ENCODE measurements at places on chromosomes 3 and 15. TPM values are rescaled to one million over a fixed set of nuclear protein-coding genes. Genes with fewer than 3 reads are reported as not detected.

- H3K27ac ChIP-seq = no peak overlapping the region
- H3K36me3 ChIP-seq = no peaks in the 10 kb centered on the region
- peak; percentile 90 for DNase-seq
- no peaks in the 10 kb centered on the region for H3K27me3 ChIP-seq
These were observed 417.7 kb upstream of the TBL1XR1 start for GRCh38 chr3:177615015-177615414.

DNA sequence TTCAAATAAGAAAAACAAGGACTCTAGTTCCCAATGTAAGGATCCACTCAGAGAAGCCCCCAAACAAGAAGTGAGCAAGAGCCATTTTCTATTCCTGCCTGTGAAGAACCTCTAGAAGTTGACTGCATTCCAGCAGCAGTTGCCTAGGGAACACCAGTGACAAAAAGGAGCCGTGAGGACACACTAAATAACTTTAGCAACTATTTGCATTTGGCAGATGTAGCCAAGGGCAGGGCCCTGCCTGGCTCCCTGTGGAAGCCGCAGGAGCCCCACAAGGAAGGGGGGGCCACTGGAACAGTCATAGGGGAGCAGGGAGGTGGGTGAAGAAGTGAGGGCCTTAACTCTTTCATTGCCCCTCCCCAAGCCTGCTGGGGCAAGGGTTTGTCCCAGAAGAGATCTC, 470.2 kb upstream of the PROK2 start:
- no peak overlapping the region for H3K27ac ChIP-seq
- no peak for DNase-seq
- peaks cover 45% of the 10 kb centered on the region for H3K27me3 ChIP-seq
- no peaks in the 10 kb centered on the region for H3K4me1 ChIP-seq
- no peaks in the 10 kb centered on the region for H3K36me3 ChIP-seq
- no peak overlapping the region for H3K4me3 ChIP-seq

- H3K27me3 ChIP-seq = no peaks in the 10 kb centered on the region
- H3K4me3 ChIP-seq = no peak overlapping the region
- no peaks in the 10 kb centered on the region for H3K36me3 ChIP-seq
- no peak for DNase-seq
- no peak overlapping the region for H3K27ac ChIP-seq
These were observed 25.8 kb downstream of the TMEM45A start for GRCh38 chr3:100518244-100518643.

- peak overlapping the region; percentile 98 for H3K4me3 ChIP-seq
- H3K36me3 ChIP-seq = no peaks in the 10 kb centered on the region
- H3K4me1 ChIP-seq = peaks cover 45% of the 10 kb centered on the region
- peak; percentile 89 for DNase-seq
- peak overlapping the region; percentile 94 for H3K27ac ChIP-seq
- no peaks in the 10 kb centered on the region for H3K27me3 ChIP-seq
These were observed 710 bp downstream of the TJP1 start for GRCh38 chr15:29821416-29822099.

GRCh38 chr3:51999846-52000245, 4.2 kb upstream of the RPL29 start:
- H3K36me3 ChIP-seq = no peaks in the 10 kb centered on the region
- H3K27me3 ChIP-seq = no peaks in the 10 kb centered on the region
- H3K4me3 ChIP-seq = no peak overlapping the region
- no peak for DNase-seq
- H3K27ac ChIP-seq = no peak overlapping the region
- H3K4me1 ChIP-seq = peaks cover 9% of the 10 kb centered on the region

GRCh38 chr3:69079269-69080159, 651 bp downstream of the UBA3 start:
- no peaks in the 10 kb centered on the region for H3K27me3 ChIP-seq
- peak overlapping the region; percentile 44 for H3K4me3 ChIP-seq
- DNase-seq = peak; percentile 38
- peaks cover 2% of the 10 kb centered on the region for H3K36me3 ChIP-seq

DNA sequence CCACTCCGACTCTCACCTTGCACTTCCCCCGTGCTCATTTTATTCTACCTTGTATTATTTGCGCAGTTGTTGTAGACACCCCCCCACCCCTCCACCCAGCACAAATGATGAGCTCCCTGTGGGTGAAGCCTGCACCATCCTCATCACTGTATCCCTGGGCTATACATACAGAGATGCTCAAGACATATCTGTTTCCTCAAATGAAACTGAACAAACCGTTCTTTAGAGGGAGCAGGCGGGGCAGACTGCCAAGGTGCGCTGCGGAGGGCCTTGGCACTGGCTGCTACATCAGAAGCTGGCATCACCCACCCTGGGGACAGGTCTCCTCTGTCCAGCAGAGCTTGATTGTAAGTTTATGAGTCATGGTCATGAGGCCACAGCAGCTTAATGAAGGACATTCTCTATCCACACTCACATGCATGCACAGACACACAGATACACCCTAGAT, 29.0 kb downstream of the ADCY5 start:
- no peaks in the 10 kb centered on the region for H3K36me3 ChIP-seq
- H3K4me1 ChIP-seq = no peaks in the 10 kb centered on the region
- no peak overlapping the region for H3K4me3 ChIP-seq
- H3K27ac ChIP-seq = no peak overlapping the region

GRCh38 chr3:86723433-86723832, 267.5 kb downstream of the VGLL3 start:
- H3K27me3 ChIP-seq = no peaks in the 10 kb centered on the region
- H3K27ac ChIP-seq = no peak overlapping the region
- no peak overlapping the region for H3K4me3 ChIP-seq

DNA sequence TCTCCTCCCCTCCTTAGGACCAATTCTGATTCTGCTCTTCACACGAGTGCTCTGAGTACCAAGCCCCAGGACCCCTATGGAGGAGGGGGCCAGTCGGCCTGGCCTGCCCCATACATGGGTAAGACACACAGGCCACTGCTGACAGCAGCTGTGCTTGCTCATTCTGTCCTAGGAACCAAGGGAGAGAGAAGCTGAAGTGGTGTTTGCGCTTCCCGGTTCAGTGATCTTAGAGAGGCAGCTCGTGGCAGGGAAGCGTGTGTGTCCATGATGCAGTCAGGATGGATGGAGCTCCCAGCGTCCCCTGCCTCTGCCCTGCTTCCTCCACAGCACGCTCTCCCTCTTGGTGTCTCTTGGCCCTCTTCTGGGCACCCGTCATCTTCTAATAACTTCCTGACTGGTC, 77.6 kb downstream of the CRTC3 start:
- H3K4me1 ChIP-seq = no peaks in the 10 kb centered on the region
- no peak for DNase-seq
- H3K4me3 ChIP-seq = no peak overlapping the region
- H3K27ac ChIP-seq = no peak overlapping the region
- H3K27me3 ChIP-seq = no peaks in the 10 kb centered on the region

- no peaks in the 10 kb centered on the region for H3K36me3 ChIP-seq
- no peak for DNase-seq
- no peak overlapping the region for H3K27ac ChIP-seq
- H3K27me3 ChIP-seq = no peaks in the 10 kb centered on the region
- no peaks in the 10 kb centered on the region for H3K4me1 ChIP-seq
These were observed 41.3 kb downstream of the GOLGA8S start for GRCh38 chr15:23395832-23396231.

GRCh38 chr15:45521596-45522327, 793 bp downstream of the SLC30A4 start:
- H3K27me3 ChIP-seq = no peaks in the 10 kb centered on the region
- no peaks in the 10 kb centered on the region for H3K36me3 ChIP-seq
- peak; percentile 33 for DNase-seq
- H3K4me1 ChIP-seq = peaks cover 9% of the 10 kb centered on the region

- no peaks in the 10 kb centered on the region for H3K36me3 ChIP-seq
- H3K4me3 ChIP-seq = no peak overlapping the region
- no peak overlapping the region for H3K27ac ChIP-seq
- no peaks in the 10 kb centered on the region for H3K4me1 ChIP-seq
- H3K27me3 ChIP-seq = no peaks in the 10 kb centered on the region
- no peak for DNase-seq
These were observed 195.4 kb upstream of the WNT5A start for GRCh38 chr3:55682461-55682860.

GRCh38 chr15:51878446-51879386, 49.3 kb downstream of the TMOD3 start:
- H3K36me3 ChIP-seq = no peaks in the 10 kb centered on the region
- peak; percentile 98 for DNase-seq
- no peak overlapping the region for H3K4me3 ChIP-seq
- H3K27ac ChIP-seq = peak overlapping the region; percentile 93
- peaks cover 43% of the 10 kb centered on the region for H3K4me1 ChIP-seq

DNA sequence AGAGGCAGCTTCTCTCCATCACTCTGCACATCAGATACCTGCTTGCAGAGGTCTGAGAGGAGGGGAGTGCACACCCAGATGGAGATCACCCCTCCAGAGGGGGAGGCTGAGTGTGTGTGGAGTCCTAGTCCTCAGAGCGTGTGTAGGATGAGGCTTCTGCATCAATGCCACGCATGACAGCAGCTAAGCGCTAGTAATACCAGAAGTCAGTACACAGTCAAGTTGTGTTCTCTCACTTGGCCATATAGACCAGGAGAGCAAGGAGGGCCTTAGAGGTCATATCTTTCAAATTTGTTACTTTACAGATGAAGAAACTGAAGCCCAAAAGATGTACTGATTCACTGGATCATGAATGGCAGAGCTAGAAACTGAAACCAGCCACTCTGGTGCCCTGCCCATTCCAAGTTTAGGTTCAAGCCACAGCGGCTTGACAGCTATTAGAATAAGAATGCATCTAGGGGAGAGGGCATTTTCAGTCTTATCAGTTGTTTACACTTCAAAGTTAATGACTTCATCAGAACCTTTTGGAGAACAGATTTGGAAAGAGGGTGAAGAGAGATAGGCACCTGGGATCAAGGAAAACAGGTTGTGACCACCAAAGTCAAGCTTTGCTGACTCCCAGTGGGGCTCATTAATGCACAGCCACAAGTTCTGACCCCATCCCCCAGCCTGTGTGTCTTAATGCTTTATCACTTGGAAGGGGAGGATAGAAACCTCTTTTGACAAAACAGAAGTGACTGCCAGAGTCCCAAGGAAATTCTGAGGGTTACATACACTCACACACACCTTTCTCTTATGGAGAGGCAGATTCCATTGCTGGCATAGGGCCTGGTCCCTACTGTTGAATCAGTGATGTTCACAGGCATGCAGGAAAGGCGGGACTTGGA, 310.3 kb downstream of the CHST2 start:
- no peak for DNase-seq
- H3K36me3 ChIP-seq = no peaks in the 10 kb centered on the region
- no peak overlapping the region for H3K4me3 ChIP-seq
- H3K27ac ChIP-seq = no peak overlapping the region
- H3K27me3 ChIP-seq = no peaks in the 10 kb centered on the region

DNA sequence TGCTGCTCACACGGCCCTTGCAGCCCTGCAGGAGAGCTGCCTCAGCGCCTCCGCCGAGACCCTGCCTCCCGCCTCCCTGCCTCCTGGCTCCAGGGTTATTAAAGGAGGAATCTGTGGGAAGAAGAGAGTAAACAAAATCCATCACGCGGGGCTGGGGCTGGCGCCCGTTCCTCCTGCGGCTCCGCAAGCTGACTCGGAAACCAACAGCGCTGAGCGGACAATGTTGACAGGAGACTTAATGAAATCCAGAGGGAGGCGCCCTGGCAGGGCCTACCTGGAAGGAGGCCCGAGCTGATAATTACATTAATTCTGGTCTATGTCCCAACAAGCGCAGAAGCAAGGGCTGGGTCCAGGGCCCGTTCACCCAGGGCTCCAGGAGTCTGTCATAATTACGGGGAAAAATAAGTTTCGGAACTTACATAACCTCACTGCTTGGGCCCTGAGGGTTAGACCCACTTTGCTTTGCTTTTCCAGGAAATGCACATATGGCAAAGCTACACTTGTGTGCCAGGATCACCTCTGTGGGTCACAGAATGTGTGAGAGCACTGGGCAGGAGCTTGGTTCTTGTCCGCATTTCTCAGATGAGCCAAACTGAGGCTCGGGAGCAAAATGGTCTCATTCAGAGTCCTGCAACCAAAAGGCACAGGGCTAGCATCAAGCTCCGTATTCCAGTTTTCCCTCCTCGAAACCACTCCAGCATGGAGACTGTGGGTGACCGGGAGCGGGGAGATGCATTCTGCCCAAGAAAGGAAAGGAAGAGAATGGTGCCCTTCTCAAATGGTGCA, 43.8 kb upstream of the SLC6A6 start:
- H3K4me1 ChIP-seq = no peaks in the 10 kb centered on the region
- no peak overlapping the region for H3K27ac ChIP-seq
- H3K27me3 ChIP-seq = no peaks in the 10 kb centered on the region
- H3K36me3 ChIP-seq = no peaks in the 10 kb centered on the region

DNA sequence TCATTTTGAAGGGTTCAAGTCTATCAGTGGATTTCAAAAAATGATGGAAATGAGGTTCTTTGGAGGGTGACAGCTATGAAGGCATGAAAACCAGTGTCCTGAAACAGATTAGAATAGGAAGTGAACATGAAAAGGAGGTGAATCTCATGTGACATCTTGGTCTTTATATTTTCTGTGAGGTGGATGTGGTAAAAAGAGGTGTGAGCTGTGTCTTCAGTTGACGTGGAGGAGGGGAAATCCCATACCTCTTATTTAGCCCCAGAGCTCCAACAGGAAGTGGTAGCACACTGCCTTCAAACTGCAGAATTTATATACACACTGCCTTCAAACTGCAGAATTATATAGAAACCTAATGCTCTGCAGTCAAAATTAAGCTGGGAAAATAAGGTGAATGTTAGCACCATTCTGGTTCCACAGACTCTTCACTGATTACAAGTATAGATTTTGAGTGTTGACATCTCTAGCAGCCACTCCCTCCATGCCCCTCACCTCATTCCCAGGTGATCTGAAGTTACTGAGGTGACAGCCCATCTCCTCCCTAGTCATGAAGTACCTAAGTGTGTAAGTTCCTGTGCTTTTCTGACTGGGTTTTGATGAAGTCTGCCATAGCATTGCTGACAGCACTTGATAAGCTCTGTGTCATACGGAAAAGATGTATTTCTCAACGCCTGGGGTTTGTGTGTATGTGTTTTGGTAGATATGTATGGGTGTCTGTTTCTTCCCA, 2.7 kb downstream of the RAB8B start:
- no peaks in the 10 kb centered on the region for H3K36me3 ChIP-seq
- no peak overlapping the region for H3K27ac ChIP-seq
- H3K4me1 ChIP-seq = peaks cover 34% of the 10 kb centered on the region
- DNase-seq = no peak
- no peaks in the 10 kb centered on the region for H3K27me3 ChIP-seq
- no peak overlapping the region for H3K4me3 ChIP-seq

DNA sequence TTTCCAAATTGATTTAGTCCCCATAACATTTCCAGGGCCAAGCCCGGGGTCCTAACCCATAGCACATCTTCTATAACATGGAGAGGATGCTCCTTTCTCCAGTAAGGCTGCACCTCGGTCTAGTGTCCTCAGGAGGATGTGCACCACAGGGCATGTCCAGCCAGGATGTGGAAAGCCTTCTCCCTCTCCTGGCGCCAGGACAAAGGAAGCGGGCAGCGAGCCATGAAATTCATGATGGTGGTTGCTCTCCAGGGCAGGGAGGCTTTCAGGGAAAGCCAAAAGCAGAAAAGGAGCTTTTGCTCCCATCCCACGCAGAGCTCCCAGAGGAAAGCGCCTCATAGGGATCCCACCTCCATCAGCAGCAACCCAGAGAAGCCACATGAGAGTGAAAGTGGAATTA, 220.0 kb downstream of the ADAMTSL3 start:
- no peak overlapping the region for H3K4me3 ChIP-seq
- H3K36me3 ChIP-seq = no peaks in the 10 kb centered on the region
- H3K4me1 ChIP-seq = no peaks in the 10 kb centered on the region
- H3K27ac ChIP-seq = no peak overlapping the region

The CAND2 gene
- total RNA-seq = 11.0 TPM

The ZNF148 gene
- total RNA-seq = 41.3 TPM

The IQCF5 gene
- total RNA-seq = not detected

The ARHGAP31 gene
- total RNA-seq = 64.8 TPM

The MAGI1 gene
- 47.7 TPM for total RNA-seq

The NME9 gene
- not detected for total RNA-seq

The WDR93 gene
- not detected for total RNA-seq

The ZNF860 gene
- total RNA-seq = 0.73 TPM

The RARRES1 gene
- total RNA-seq = 1.8 TPM

The ROBO2 gene
- 0.23 TPM for total RNA-seq

The RTP3 gene
- not detected for total RNA-seq

The TMEM42 gene
- total RNA-seq = 10.6 TPM

The HTR3E gene
- not detected for total RNA-seq

The FES gene
- 58.1 TPM for total RNA-seq

Data from endothelial cell of umbilical vein (primary cell).